ENCODE measurements at places on chromosomes 13 and 19. TPM values are rescaled to one million over a fixed set of nuclear protein-coding genes. Genes with fewer than 3 reads are reported as not detected.

DNA sequence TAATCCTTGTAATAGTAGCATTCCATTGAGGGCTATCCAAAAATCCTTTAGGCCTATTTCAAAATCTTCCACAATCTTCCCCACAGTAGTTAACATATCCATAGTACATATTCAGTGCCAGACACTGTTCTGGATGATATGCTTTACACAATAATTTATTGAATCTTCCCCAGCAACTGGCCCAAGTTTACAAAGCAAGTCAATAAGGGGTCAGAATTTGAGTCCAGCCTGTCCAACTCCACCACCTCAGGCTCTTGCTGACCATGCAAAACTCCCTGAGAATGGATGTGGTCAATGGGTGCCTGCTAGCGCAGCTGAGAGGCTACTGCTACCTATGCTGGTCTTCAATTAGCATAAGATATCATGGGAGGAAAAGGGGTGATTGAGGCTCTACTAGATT is 529.6 kb downstream of the FGF9 start:
- DNase-seq, result no peak

DNA sequence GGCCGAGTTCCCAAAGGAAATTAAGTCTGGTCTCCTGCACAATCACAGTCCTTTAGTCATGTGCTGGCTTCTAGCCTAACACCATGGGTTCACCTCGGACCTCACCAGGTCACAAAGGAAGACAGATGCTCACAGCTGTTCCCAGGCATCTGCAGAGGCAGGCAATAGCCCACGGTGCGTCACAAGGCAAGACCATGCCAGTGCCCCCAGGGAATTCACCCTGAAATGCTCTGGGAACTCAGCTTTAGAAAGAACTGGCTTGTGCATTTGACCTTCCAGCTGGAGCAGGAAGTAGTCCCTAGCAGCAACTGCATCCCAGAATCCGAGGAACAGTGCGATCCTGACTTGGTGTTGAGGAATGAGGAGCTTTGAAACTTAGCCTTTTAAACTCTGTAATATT is 96.8 kb upstream of the WASF3 start:
- DNase-seq, result no peak

DNA sequence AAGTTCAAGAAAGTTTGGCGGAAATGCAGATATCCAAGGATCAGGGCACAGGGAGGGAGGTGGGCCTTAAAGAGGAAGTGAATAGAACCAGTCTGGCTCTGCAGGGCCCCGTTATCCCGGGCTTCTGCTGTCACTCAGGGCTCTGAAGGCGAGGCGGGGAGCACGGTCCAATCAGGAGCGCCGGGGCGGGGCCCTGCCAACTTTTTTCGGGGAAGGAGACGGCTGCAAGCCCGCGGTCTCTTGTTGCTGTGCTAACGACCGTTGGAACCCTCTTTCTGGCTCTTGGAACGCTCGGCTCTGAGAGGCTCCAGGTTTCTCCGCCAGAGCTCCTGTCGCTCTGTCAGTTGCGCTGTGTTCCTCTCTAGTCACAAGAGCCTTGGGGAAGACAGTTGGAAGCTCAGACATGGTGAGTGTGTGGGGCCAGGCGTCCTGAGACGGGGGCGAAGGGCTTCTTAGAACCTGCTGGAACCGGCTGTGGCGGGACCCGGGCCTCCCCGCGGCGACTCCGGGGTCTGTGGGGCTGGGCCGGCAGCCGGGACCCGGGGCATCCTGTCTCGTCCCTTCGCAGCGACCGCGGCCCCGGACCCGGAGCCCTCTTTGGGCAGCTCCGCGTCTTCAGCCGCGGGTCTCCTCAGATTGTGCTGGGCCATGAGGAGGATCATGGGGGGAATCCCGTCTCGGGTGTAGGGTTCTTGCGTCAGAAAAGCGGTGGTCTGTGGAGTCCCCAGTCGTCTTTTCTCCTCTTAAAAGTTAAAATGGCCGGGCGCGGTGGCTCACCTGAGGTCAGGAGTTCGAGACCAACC is 27.7 kb downstream of the ZNF844 start:
- peak; percentile 63 for DNase-seq

TSSK6 gene
- 0.27 TPM for polyA plus RNA-seq

DNA sequence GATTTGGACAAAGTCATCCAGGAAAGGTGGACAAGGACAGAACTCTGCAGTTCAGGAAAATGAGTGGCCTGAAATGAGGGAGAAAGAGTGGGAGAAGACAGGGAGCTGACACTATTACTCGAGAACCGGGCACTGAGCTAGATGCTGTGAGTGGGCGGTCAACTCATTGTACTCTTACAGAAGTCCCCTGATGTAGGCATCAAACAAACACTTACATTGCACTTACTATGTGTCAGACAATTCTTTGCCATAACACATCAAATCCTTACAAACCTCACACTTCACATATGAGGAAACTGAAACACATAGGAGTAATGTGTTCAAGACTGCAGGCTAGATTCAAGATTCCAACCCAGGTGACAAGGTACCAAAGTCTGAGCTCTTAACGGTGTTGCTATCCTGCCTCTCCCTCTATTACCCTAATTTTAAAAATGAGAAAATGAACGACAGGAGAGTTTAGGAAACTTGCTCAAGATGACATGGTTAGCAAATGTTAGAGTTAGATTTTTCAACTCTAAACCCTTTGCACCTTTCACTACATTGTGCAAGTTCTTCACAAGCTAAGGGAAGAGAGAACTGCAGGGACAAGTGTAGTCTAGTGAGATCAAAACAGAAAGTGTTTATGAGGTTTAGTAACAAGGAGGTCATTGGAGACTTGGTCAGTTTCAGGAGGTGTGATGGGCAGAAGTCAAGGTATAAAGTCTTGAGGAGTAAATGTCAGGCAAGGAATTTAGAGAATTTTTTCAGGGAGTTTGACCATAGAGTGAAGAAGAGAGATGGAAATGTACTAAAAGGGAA is 4.9 kb upstream of the MEDAG start:
- DNase-seq, result no peak

GRCh38 chr13:75931116-75931515 is 295.0 kb downstream of the LMO7 start:
- no peak for DNase-seq

ZNF329 gene
- 0.56 TPM for polyA plus RNA-seq

DNA sequence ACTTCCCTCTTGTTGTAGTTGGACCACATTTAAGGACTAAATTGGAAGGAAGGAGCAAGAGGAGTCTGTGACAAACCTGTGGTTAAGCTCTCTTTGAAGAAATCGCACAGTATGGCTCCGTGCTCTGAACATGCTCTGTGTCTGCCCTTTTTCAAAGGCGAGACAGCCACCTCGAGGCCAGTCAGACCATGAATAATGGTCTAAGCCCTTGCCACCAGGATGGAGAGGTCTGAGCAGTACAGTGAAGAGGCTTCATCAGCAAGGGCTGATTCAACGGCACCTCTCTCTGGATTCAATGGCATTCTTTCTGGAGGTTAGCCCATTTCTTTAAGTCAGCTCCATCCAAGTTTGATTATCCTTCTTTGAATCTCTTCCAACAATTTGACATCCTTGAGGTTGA is 30.9 kb downstream of the FAM216B start:
- no peak for DNase-seq

GRCh38 chr19:18764591-18765051 is 26.5 kb downstream of the COMP start:
- no peak for DNase-seq

- no peak for DNase-seq
These were observed 38.7 kb upstream of the LDLR start for GRCh38 chr19:11050323-11051114.

- no peak for DNase-seq
These were observed 106.2 kb downstream of the SHISA2 start for GRCh38 chr13:25945596-25945995.

CDX2 gene
- polyA plus RNA-seq, result not detected

KLK4 gene
- polyA plus RNA-seq, result not detected

KLHL1 gene
- not detected for polyA plus RNA-seq

GAPDHS gene
- not detected for polyA plus RNA-seq

DNA sequence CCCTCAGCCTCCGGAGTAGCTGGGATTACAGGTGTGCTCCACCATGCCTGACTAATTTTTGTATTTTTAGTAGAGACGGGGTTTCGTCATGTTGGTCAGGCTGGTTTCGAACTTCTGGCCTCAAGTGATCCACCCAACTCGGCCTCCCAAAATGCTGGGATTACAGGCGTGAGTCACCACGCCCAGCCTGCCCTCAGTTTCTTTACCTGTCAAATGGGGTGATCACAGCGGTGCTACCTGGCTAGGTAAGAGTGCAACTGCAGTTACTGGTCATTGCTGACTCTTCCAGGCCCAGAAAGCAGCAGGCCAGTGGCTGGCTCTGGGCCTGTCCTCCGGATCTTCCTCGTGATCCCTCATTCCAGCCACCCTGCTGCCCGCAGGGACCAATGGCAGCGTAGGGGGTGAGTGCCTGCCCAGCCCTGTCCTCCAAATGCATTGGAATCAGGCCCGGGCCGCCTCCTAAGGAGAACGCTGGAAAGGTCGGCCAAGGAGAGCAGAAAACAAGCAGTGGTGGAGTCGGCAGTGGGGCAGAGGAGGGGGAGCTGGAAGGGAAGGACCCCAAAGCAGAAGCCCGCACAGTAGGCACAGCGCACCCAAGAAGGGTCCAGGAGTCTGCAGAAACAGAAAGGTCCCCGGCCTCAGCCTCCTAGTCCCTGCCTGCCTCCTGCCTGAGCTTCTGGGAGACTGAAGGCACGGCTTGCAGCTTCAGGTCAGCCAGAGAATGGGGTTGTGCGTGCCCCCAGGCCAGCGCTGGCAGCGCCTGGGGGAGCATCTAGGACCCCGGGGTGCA is 1.8 kb upstream of the SLC27A1 start:
- no peak for DNase-seq

TRPC4 gene
- not detected for polyA plus RNA-seq

DNA sequence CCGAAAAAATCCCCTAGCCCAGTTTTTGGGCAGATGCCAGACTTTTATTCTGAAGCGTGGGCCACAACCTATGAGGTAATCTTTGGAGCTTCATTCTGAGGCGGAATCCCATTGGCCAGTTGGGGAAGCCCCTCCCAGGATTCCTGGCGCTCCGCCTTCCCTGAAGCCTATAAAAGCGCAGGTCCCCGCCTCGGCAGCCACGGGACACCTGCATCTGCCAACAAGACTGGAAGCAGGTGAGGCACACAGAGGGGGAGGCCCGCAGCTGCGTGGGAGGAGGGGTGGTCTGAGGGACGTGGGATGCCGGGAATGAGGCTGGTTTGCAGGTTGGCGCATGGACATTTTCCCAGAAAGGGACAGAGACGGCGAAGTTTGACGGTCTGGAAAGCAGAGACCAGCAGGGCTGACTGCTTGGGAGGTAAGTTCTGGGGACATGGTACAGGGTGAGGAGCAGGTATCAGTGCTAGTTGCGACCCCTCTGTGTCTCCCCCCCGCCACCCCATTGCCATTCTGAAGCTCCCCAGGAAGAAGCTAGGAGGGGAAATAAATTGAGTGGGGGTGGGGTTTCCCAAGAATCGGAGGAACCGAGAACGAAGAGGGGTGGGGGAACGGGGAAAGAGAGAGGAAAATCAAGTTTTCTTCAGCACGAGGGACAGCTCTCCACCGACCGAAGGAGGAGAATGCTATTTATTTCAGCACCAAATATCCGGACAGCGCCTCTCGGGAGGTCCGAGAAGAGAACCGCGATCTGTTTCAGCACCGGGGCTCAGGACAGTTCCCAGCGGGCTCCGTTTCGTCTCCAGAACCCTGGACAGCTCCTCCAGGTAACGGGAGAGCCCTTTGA is 22.4 kb upstream of the FEM1A start:
- peak; percentile 40 for DNase-seq

- DNase-seq, result no peak
These were observed 882.2 kb upstream of the SLC10A2 start for GRCh38 chr13:103948426-103948825.

GRCh38 chr19:19530423-19530804 is 1.7 kb downstream of the YJEFN3 start:
- DNase-seq, result no peak

DNA sequence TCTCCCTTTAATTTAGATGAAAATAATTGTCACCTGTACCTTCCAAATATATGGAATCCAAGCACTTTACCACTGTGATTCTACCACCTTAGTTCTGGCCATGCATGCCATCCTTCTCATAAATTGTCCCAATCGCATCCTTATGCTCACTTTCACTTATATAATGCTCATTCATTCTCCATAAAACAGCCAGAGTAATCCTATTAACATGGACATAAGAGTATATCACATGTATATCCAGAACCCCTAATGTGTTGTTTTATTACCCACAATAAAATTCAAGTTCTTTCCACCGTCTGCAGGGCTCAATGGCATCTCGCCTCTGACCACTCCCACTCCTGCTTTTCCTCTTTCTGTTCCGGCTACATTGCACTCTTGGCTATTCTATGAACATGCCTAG is 597.5 kb upstream of the MIR17HG start:
- no peak for DNase-seq

DNA sequence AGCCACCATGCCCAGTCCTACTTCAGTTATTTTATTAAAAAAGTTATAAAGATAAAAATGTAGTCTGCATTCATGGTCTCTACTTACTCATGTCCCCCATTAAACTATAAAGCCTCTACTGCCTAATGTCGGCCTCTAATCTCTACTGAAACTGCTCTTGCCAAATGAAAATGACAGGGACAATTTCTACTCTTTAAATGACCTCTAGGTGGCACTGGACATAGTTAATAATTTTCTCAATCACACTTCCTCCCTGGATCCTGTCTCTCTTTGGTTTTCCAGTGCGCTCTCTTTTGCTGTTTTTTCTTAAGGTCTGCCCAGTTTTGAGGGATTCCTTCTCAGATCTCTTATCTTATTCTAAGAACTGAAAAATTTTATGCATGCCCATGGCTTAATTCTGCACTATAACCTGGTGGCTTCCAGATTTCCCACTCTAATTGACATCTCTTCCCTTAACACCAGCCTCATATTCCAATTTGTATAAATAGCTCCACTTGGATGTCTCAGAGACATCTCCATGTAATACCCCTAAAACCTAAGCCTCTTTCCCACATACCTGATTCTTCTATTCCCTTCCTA is 54.3 kb downstream of the MTMR6 start:
- DNase-seq, result peak; percentile 29

DNA sequence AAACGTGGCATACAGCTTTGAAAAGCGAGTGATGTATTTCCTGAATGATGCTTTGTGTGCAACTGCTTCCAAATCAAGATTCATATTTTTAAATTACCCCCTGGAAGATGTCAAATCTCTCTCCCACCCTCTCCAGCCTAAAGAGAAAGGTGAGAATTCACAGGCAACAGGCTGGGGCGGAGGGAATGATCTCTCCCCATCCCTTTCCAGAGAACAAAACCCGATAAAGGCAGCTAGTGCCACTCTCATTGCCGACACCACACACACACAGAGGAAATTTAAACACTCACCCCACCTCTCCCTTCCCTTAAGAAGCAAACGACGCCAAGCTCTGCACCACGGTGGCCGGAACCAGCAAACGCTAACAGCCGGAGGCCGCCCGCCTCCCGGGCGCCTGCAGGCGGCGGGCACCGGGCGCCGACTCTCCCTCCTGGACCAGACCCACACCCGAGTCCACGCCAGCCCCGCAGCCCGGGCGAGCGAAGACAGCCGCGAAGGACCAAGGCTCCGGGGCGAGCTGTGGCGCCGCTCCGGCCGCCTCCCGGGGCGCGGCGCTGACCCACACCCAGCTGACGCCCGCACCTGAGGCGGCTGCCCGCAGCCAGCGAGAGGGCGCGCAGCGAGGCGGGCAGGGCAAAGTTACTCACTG is 477 bp downstream of the LNX2 start:
- DNase-seq, result no peak
